ENCODE measurements at places on chromosomes 2 and 18. TPM values are rescaled to one million over a fixed set of nuclear protein-coding genes. Genes with fewer than 3 reads are reported as not detected.

- no peak overlapping the region for H3K4me3 ChIP-seq
- no peak overlapping the region for H3K27ac ChIP-seq
- H3K27me3 ChIP-seq, result no peaks in the 10 kb centered on the region
- H3K36me3 ChIP-seq, result 0 out of 2 replicates have a peak, but pooled peaks cover 3% of the 10 kb centered on the region
- DNase-seq, result no peak
- peaks cover 23% of the 10 kb centered on the region for H3K4me1 ChIP-seq
Measured at GRCh38 chr2:101815739-101816391, 118.4 kb downstream of the MAP4K4 start.

DNA sequence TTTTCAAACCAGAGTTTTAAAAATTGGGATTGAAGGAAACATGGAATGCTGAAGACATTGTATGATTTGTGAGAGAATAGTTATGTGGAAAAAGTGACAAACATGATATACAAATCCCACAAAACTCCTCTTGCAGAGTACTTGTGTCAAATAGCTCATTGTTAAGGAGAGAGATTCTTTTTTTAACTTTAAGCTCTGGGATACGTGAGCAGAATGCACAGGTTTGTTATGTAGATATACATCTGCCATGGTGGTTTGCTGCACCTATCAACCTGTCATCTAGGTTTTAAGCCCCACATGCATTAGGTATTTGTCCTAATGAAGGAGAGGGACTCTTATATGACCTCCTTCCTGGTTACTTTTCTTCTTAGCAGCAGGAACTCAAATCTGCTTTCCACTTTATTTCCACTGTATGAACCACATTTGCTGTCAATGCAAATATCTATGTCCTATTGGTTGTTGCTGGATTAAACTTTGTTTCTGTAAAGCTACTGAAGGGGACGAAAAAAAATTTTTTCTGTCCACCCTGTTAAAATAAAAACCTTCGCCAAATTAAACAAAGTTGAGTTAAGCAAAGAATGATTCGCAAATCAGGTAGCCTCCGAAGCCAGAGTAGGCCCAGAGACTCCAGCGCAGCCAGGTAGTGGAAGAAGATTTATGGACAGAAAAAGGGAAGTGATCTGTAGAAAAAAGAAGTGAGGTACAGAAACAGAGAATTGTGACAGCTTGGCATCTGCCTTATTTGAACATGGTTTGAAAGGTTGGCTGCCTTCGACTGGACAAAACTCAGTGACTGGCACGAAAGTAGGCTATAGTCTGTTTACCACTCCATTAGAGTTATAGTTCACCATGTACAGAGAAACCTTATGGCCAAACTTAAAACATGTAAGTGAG lies 430.1 kb upstream of the CHST9 start:
- no peaks in the 10 kb centered on the region for H3K27me3 ChIP-seq
- H3K36me3 ChIP-seq, result no peaks in the 10 kb centered on the region
- no peak overlapping the region for H3K4me3 ChIP-seq

The RBM44 gene
- 1.5 TPM for total RNA-seq

DNA sequence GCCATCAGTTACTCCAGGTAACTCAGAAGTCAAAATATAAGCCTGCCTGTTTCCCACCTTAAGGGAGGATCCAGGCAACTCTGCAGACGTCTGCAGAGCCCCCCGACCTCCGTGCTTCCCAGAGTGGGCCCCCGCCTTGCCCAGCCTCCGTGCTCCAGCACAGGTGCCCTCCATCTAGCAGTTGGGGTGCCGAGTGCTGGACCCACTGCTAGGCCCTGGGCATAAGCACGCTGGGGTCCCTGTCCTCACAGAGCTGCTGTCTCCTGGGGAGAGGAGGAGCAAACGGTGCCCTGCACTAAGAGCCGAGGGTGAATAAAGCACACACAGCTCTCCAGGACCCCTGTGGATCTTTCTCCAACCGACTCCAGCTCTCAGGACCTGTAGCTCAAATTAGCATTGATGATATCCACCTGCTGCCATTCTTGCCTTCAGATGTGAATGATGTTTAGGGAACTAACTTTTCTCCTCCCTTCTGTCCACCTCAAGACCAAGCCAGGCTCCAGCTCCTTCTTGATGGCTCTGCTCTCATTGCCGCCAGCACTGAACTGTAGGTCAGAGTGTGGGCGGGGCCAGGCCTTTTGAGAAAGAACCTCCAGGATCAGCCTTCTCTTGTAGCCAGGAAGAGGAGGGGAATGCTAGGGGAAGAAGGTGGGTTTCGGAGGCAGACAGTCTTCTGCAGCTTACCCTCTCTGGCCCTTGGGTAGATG lies 121.2 kb downstream of the SMAD7 start:
- H3K27me3 ChIP-seq, result no peaks in the 10 kb centered on the region
- H3K27ac ChIP-seq, result no peak overlapping the region
- H3K36me3 ChIP-seq, result no peaks in the 10 kb centered on the region
- peaks cover 49% of the 10 kb centered on the region for H3K4me1 ChIP-seq
- no peak for DNase-seq
